ENCODE measurements at places on chromosomes 1 and 21.

- no peak for DNase-seq
Measured at GRCh38 chr1:160058087-160058486, 11.9 kb downstream of the KCNJ10 start.

DNA sequence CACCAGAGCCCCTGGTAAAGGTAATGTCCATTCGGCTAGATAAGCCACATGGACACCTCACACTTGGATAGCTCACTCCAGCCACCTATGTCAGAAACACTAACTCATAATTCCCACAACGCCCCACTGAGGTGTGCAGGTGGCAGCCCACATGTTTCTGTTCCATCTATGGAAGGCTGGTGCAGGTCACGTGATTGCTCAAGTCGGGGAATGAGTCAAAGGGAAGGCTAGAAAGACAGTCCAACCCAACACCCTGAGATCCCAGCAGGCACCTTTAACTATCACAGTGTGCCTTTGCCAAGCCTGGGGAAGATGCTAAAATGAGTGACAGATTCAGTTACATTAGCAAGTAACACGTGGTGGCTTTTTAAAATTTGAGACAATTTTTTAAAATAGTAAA lies 45.3 kb upstream of the KCNE1 start:
- no peak for DNase-seq

DNA sequence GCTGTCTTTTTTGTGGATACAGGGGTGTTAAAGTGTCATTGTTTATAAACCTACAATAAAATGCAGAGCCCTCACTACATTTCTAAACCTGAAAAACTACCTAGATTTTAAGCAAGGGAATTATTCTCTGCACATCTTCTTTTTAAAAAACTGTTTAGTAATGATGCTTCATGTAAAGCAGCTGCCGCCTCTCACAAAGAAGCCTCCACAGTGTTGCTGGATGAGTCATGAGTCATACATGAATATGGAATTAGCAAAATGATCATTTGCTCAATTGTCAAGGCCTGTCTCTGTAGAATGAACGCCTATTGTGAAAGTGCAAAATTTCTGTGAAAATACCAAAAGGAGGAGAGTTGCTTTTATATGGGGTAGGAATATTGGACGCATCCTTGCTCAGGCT lies 259.5 kb upstream of the CHRM3 start:
- no peak for DNase-seq

DNA sequence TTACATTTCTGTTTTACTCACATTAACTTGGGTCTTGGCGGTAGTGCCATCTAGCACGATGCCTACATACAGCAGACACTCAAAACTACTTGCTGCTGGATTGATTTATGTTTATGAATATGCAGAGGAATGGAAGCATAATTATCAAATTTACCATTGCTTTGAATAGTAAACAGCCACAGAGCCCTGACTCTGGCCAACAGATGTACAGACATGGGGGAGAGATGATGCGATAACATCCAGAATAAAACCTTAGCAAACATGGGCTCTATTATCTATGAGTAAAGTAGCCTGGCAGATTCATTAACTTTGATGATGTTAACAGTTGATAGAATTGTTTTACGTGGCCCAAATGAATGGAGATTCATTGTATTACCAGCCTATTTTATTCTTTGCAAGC lies 42.8 kb downstream of the PTGFR start:
- DNase-seq, result no peak

DNA sequence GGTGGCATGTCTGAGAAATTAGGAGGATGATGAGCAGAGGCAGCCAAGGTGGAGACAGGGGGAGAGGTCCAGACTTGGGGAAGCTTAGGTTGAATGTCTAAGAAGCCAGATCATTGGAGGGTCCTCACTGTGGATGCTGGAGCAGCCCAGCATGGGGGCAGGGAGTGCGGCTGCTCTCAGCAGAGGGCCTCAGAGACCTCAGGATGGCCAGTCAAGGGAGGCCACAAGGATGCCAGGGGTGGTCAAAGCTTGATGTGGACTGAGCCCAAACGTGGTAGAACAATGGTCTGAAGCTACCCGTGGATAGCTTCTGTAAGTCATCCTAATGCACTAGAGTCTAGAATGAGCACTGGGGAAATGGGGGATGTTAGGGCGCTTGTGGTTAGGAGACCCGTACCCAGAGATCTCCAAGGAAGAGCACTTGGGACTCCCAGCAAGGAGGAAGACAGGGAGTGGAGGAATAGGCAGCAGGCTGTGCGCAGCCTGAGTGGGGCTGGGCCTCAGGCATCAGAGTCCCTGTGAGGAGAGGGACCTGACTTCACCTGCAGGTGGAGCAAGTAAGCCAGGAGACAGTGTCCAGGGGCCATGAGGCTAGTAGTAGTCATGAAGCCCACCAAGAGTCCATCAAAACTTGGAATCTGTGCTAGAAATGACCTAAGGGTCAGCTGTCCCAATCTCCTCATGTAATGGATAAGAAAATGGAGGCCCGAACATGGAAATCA lies 4.3 kb upstream of the S100A9 start:
- DNase-seq, result no peak

DNA sequence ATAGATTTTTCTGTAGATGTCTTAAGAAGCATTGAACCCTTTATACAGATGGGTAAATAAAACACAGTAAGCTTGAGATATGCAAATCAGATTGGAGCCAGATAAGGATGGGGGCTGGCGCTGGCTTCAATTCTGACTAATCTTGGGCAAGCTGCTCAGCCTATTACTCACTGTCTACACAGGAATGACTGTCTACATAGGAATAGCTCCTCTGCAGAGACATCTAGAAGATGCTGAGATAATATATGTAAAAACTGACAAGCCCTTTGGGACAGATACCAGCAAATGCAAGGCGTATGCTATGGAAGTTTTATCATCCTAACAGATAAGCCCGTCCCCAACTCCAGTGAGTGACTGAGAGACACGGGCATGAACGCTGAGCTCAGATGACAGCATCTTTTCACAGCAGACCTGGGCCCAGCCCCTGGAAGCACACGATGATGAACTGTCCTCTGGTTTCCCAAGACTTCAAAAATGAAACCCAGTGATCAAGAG lies 1.7 kb downstream of the CLDN14 start:
- no peak for DNase-seq

DNA sequence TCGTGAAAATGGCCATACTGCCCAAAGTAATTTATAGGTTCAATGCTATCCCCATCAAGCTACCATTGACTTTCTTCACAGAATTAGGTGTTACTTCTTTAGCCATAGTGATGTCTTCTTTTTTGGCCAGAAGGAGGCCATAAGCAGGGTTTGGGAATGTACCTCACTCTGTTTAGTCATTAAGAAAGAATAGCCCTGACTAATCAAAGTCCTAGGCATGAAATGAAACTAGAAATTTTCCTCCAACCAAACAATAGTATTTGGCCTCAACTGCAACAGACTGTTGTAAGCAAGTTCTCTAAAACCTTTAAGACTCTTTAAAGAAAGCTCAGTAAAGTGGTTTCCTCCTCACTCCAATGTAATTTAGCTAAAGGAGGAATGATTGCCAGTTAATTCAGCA lies 163.9 kb downstream of the AKT3 start:
- DNase-seq, result no peak

- DNase-seq, result no peak
Measured at GRCh38 chr21:34289856-34290255, 74.0 kb upstream of the KCNE2 start.

DNA sequence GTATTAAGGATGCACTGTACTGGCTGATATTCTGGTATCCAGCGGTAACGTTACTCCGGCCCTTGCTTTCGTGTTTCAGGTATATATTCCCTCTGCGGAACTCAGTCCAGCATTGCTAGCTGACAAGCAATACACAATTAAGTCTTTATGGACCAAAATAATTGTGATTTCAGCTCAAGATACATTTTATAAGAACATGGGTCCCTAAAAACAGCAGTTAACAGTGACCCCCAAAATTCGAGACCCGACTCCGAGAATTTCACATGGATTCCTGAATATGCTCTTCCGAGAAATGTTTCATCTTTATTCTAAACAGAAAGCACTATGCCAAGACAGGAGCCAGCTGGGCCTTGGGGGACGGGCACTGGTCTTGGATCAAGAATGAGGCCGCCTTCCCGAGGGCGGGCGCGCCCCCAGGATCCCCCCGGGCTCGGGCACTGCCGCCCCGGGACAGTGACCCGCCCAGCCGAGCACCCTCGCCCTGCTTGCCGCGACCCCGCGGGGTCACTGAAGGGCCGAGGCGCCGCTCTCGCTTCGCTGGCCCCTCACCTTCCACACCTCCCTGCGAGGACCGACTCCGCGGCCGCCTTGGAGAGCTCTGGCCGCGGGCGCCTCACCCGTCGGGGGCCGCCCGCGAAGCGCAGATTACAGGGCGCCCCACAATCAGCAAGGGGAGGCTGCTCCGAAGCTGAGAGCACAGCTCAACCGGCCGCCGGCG lies 610 bp downstream of the SCYL3 start:
- peak; percentile 39 for DNase-seq

All from left ventricle myocardium inferior (tissue), 1 donor.